CD4-positive, alpha-beta T cell treated with Interferon gamma for 1 hour (primary cell): ENCODE measurements at places on chromosomes 3 and 15.

GRCh38 chr3:29514170-29514569, 233.3 kb downstream of the RBMS3 start:
- no peak for DNase-seq

- no peak for DNase-seq
Measured at GRCh38 chr3:53880396-53881345, 1.3 kb downstream of the ACTR8 start.

DNA sequence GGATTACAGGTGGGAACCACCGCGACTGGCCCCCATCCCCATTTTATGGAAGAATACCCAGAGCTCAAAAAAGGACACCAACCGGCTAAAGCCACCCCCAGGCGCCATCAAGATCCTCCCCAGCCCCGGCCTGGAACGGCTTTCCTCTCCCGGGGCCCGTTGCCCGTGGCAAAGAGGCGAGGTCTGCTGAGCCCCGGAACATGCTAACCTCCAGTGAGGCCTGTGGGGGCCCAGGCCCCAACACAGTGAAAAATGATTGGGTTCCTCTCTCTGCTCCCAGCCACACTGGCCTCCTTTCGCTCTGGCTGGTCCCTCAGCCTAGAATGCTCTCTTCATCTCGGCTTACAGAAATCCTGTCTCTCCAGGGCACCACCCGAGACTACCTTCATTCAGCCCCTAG, 46.5 kb upstream of the SMAD6 start:
- DNase-seq, result no peak

- no peak for DNase-seq
Measured at GRCh38 chr15:28914046-28914445, 28.3 kb downstream of the APBA2 start.

DNA sequence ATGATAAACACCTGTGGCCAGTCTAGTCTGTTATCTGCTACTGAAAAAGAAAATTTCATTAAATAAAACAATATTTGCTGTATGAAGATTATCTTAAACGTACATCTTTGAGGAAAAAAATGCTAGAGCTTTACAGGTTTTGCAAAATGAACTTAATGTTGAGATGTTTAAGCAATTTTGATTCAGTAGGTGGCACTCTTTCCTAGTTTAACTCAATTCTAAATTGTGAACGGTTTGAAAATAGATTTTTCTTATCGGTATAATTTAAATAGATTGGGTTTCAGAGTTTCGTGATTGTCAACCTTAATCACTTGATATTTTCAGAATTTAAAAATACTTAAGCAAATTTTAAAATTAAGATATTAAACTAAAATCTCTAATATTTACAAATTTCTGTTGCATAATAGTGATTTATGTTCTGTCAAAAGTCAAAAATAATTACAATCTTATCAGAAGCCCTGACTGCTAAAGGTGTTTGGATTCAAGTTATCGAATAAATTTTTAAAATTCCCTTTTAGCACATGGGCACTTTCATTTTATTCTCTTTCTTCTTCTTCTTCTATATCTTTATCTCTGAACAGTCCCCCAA, 7.0 kb upstream of the RNF111 start:
- no peak for DNase-seq

- no peak for DNase-seq
Measured at GRCh38 chr3:56443372-56443771, 24.9 kb downstream of the ERC2 start.

- DNase-seq, result no peak
Measured at GRCh38 chr3:46059432-46059831, 32.1 kb upstream of the XCR1 start.

GRCh38 chr3:184186902-184187207, 856 bp downstream of the ABCF3 start:
- no peak for DNase-seq

DNA sequence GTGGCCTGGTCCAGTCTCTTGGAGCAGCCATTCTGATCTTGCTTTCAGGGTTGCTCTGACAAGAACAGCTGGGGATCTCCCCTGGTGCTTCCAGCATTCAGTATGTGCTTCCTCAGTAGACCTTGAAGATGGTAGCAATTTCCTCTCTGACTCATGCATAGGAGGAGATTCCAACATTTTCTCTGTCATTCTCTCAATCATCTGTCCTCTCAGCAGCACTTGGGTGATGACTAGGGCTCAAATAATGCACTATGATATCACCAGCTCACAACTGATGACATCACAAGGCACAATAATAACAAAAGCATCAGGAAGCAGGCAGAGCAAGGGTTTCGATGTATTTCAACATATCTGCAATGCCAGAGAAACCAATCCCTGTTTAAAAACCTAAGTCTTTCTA, 52.7 kb downstream of the NFKBIZ start:
- peak; percentile 53 for DNase-seq

DNA sequence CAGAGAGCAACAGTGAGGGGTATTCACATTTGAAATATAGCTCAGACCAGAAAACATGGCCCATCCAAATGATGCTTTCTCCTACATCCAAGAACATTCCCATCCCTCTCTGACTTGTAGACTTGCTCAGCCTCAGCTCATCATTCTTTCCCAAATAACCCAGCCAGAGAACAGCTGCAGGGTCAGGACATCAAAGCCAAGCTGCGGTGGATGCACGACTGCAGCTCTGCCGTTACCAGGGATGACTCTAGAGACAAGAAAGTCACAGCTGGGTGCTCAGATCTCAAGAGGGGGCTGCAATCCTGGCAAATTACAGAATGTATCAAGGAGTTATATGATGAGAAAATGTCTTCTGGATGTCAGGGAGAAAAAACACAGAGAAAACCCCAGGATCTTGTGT, 944.3 kb downstream of the NTRK3 start:
- DNase-seq, result no peak

- no peak for DNase-seq
Measured at GRCh38 chr15:39719109-39719508, 63.5 kb downstream of the FSIP1 start.

DNA sequence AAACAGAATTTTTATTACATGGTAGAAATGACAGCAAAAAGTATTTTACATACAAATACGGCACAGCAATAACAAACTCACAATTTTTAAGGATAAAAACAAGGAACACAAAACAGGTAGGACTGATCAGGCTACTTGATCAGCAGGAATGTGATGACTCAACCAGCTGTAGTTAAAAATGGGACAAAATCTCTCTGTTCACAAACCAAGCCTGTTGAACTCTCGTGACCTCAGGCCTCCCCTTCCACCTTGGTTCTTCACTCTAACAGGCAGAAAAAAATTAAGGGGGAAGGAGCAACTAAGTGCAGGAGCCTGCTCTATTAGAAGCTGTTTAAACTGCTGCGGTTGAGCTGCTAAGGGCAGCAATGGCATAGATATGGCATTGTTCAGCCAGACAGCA, 18.7 kb downstream of the FBXL22 start:
- DNase-seq, result no peak

GRCh38 chr15:101133751-101134261, 118.0 kb downstream of the CHSY1 start:
- no peak for DNase-seq

- no peak for DNase-seq
Measured at GRCh38 chr3:121690777-121691405, 30.2 kb upstream of the HCLS1 start.

DNA sequence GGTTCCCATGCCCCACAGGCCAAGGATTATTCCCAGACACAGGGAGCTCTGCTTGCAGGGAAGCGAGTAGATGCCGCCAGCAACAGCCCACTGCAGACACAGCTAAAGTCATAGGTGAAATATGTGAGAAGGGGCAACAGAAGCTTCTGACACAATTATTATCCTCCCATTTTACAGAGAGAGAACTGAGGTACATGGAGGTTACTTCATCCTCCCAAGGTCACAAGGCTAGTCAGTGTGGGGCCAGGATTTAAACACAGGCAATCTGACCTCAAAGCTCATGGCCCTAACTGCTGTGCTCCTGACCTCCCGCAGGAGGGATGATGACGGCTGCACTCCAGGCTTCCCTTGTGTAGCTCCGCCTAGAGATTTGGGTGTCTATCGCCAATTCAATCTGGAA, 15.7 kb upstream of the FSIP1 start:
- DNase-seq, result no peak

DNA sequence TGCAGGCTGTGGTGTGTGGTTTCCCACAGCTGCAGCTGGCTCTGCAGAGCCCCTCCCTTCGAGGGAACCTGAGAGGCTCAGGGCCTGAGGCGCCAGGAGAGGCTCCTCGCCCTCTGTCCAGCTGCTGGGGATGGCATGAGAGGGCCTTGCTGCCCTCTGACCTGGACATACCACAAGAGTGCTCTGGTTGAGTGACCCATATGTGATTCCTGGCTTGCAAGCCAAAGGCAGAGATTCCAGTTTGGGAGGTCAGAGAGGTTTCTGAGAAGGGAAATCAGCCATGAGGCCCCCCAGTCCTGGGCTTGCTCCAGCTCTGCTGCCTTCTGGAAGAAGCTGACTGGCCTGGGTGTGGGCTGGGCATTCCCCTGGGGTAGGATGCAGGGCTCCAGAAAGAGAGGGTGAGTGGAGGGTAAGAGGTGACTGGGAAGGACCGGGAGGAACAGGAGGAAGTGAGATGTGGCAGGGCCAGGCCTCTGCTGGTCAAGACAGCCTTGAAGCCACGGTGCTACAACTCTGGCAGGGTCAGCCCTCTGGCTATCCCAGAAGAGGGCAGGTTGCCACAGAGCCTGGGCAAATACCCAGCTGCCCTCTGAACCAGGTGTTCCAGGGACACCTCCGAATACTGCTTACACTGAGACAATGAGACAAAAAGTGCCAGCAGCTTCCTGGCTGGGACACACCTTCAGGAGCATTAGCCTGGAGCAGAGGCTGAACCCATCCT, 16.0 kb upstream of the SRP14 start:
- DNase-seq, result peak; percentile 34

GRCh38 chr15:47485419-47485818, 231.9 kb upstream of the SEMA6D start:
- DNase-seq, result no peak

- DNase-seq, result no peak
Measured at GRCh38 chr3:44963571-44964325, 12.2 kb downstream of the ZDHHC3 start.

- DNase-seq, result no peak
Measured at GRCh38 chr15:31412824-31413223, 86.2 kb downstream of the KLF13 start.

GRCh38 chr15:35038626-35039451, 46.3 kb downstream of the NANOGP8 start:
- DNase-seq, result no peak

- no peak for DNase-seq
Measured at GRCh38 chr3:23923786-23924185, 6.9 kb downstream of the RPL15 start.

DNA sequence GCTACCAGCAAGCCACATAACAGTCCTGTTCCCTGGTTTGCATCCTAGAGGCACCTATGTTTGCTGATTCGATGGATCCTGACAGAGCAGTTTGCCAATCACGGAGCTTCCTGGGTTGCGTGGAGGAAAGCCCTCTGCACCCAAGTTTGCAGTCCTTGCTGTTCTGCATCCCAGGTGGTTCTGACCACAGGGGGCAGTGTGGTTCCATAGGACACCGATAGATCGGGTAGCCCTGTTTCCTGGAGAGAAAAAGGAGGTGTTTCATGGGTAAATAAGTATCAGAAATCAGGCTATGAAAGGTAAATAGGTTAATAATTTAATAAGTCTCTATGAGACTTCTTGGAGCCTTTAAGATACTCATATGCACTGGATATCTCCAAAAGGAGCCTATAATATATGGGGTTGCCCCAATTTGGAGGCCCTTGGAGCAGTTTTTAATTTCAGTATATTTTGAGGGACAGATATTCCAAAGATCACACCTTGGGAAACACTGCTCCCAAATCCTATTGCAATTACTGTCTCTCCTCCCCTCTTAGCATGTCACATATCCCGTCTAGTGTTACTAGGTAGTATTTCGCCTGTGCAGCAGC, 194.6 kb upstream of the TPM1 start:
- peak; percentile 10 for DNase-seq

- DNase-seq, result no peak
Measured at GRCh38 chr3:52406791-52407510, 38.0 kb downstream of the SEMA3G start.
